ENCODE measurements at places on chromosomes 5 and 9.

- DNase-seq = no peak
Observed at GRCh38 chr5:73370095-73370494, 78.5 kb downstream of the FOXD1 start.

GRCh38 chr5:152309926-152310450 is 95.1 kb downstream of the NMUR2 start:
- DNase-seq = no peak

DNA sequence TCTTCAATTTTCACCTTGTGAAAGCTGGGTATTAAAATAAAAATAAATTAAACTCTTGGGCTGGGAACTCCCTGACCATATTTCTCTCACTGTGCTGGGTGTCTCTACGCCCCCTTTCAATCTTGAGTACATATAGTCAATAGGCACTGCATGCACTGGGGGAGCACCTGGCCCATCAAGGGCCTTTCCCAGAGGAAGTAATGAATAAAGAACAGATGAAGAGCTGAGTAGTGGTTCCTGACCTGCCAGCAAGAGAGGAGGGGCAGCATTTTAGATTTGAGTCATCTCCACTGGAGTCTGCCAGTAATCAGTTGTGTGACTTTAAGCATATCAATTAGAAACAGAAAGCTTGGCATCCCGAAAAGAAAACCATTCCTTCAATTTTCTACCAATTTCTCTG is 6.2 kb downstream of the MAPKAP1 start:
- peak; percentile 8 for DNase-seq

- DNase-seq = no peak
Observed at GRCh38 chr5:107889387-107889786, 218.7 kb upstream of the EFNA5 start.

GRCh38 chr9:91208837-91209236 is 152.9 kb downstream of the AUH start:
- no peak for DNase-seq

DNA sequence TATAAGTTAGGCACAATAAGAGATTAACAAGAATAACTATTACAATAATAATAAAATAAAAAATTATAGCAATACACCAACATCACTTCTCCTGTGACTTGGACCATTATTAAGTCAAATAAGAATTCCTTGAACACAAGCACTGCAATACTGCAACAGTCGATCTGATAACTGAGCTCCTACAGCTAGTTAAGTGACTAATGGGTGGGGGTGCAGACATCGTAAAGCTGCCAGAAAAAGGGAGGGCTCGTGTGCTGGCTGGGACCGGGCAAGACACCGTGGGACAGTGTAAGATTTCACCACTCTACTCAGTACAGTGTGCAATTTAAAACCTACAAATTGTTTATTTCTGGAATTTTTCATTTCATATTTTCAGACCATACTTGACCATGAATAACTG is 78.8 kb downstream of the SNX24 start:
- peak; percentile 65 for DNase-seq

DNA sequence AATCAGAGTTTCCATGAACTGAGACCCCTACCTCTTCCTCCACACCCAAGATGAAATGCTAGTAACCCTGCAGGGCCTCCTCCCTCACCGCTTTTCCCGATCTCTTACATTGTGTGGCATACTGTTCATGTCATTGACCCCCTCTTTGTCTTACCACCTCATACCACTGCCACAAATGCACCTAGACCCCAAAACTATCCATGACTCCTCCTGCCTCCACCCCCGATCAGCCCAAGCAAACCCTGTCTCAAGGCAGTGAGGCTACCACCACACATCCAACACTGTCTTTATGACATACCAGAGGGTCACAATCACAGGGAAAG is 55.7 kb downstream of the PLAC8L1 start:
- no peak for DNase-seq

Measured in EL (cell line).